Stimulated activated CD4-positive, alpha-beta T cell treated with anti-CD3 and anti-CD28 coated beads, TNF-alpha, amount 100 ng/mL, for 1 hour (primary cell): ENCODE measurements at places on chromosomes 1 and 21.

GRCh38 chr1:114274621-114275317 is 121.1 kb upstream of the SYT6 start:
- DNase-seq: no peak

- DNase-seq: no peak
Observed at GRCh38 chr1:242057745-242058115, 58.8 kb upstream of the MAP1LC3C start.

DNA sequence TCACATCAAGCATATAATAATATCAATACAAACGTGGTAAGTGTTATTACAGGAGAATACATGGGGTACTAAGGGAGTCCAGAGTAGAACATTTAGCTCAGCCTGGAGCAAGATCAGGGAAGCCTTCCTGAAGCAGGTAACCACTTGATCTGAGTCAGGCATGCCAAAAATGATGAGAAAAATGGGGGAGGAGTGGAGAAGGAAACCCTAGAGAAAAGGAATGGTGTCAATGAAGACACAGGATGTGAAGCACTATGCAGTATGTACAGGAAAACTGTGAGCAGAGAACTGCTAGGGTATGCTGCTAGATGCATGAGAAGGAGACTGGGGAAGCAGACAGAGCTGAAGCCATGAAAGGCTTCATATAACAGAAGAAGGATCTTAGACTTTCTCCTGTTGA is 84.7 kb downstream of the NOTCH2 start:
- DNase-seq: no peak

- no peak for DNase-seq
Observed at GRCh38 chr1:91818713-91818975, 67.3 kb downstream of the TGFBR3 start.

DNA sequence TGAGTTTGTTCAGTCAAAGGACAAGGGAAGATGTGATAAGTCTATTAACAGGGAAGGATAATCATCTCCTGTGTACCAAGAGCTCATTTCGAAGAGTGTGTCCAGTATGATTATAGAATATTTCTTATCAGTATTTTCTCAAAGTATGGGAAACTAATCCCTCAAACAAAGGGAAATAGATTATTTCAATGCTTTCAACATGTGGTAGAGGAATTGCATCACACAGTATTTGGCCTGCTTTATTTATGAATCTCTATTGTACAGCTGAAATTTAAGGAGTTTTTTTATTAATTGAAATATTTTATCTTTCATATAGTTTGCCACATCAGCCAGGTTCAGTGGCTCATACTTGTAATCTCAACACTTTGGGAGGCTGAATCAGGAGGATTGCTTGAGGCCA is 151.0 kb downstream of the CLEC20A start:
- DNase-seq: no peak
